ENCODE measurements at places on chromosomes 1 and 21.

DNA sequence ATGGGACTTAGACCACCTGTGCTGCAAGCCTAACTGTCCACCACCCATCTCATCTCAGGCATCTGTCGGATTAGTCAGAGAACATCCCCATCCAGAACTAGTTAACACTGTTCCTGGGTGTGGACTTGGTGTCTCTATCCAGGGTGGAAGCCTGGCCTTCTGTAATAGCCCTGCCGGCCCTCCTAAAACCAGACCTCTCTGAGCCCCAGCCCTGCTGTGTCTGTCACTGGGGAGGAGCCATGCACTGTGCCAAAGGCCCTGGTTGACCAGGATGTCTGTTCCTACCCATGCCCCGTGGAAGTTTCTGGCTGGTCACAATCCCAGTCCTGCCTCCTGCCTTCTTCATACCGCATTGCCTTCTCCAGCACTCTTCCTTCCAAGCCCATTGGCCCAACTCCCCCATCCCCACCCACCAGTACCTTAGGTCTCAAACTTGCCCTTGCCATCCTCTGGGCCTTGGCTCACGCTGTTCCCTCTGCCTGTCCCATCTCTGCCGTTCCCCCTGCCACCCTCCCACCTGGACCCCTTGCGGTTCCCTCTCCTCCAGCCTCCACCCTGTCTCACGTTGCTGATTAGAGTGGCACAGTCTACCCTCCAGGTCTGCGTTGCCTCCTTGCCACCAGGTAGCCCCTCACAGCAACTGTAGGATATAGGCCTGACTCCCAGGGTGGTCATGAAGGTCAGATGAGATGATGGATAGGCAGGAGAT is 105.6 kb downstream of the EPHB2 start:
- DNase-seq = no peak

- no peak for DNase-seq
Measured at GRCh38 chr1:71967670-71968069, 314.7 kb downstream of the NEGR1 start.

DNA sequence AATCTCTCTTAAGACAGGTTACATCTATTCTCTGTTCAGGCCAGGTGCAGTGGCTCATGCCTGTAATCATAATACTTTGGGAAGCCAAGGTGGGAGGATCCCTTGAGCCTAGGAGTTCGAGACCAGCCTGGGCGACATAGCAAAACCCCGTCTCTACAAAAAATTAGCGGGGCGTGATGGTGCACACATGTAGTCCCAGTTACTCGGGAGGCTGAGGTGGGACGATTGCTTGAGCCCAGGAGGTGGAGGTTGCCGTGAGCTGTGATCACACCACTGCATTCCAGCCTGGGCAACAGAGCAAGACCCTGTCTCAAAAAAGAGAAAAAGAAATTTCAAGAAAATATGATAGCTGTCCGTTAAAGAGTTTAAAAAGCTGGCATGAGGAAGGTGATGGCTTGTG is 43.0 kb downstream of the UBE4B start:
- no peak for DNase-seq

- no peak for DNase-seq
Measured at GRCh38 chr21:33775100-33775828, 133.0 kb downstream of the ITSN1 start.

GRCh38 chr1:81414488-81415015 is 386.2 kb upstream of the ADGRL2 start:
- no peak for DNase-seq

GRCh38 chr1:232111611-232112010 is 485.0 kb downstream of the DISC1 start:
- DNase-seq = no peak

GRCh38 chr1:3290915-3291314 is 163.6 kb upstream of the ARHGEF16 start:
- DNase-seq = no peak

- no peak for DNase-seq
Measured at GRCh38 chr21:31974454-31974985, 101.7 kb downstream of the HUNK start.

- no peak for DNase-seq
Measured at GRCh38 chr1:232765542-232765941, 39.7 kb upstream of the MAP10 start.

DNA sequence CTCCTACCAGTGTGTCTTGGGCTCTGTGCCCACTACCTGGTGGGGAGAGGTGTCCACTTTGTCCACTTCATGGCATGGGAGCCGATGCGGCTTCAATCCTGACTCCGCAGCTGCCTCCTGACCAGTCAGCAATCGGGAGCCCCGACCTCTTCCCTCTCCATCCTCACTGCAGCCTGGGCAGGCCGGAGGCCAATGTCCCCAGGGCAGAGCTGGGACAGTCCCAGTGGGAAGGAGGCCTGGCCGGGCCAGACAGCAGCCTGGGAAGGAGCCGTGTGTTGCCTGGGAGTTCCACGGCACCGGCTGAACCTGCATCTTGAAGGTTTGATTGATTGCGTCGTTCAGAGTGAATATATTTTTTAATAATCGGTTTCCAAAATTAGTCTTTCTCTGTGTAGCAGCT is 330.9 kb upstream of the VAMP3 start:
- DNase-seq = no peak

- DNase-seq = no peak
Measured at GRCh38 chr21:35696644-35697043, 363.7 kb downstream of the SETD4 start.

GRCh38 chr1:67342076-67342890 is 34.6 kb downstream of the IL12RB2 start:
- no peak for DNase-seq

- DNase-seq = no peak
Measured at GRCh38 chr1:165376041-165376810, 19.7 kb upstream of the LMX1A start.

Measured in NCI-H1930 (cell line).